ENCODE measurements at places on chromosomes 1 and 21.

- H3K4me3 ChIP-seq = no peak overlapping the region
- H3K4me1 ChIP-seq = no peaks in the 10 kb centered on the region
- H3K27me3 ChIP-seq = no peaks in the 10 kb centered on the region
- no peak for DNase-seq
- peaks cover 81% of the 10 kb centered on the region for H3K36me3 ChIP-seq
Measured at GRCh38 chr1:235758931-235759330, 107.8 kb downstream of the LYST start.

GRCh38 chr1:225815526-225816178 is 5.7 kb downstream of the EPHX1 start:
- no peaks in the 10 kb centered on the region for H3K27me3 ChIP-seq
- H3K4me3 ChIP-seq = no peak overlapping the region
- peaks cover 72% of the 10 kb centered on the region for H3K4me1 ChIP-seq
- no peak for DNase-seq
- no peaks in the 10 kb centered on the region for H3K36me3 ChIP-seq

DNA sequence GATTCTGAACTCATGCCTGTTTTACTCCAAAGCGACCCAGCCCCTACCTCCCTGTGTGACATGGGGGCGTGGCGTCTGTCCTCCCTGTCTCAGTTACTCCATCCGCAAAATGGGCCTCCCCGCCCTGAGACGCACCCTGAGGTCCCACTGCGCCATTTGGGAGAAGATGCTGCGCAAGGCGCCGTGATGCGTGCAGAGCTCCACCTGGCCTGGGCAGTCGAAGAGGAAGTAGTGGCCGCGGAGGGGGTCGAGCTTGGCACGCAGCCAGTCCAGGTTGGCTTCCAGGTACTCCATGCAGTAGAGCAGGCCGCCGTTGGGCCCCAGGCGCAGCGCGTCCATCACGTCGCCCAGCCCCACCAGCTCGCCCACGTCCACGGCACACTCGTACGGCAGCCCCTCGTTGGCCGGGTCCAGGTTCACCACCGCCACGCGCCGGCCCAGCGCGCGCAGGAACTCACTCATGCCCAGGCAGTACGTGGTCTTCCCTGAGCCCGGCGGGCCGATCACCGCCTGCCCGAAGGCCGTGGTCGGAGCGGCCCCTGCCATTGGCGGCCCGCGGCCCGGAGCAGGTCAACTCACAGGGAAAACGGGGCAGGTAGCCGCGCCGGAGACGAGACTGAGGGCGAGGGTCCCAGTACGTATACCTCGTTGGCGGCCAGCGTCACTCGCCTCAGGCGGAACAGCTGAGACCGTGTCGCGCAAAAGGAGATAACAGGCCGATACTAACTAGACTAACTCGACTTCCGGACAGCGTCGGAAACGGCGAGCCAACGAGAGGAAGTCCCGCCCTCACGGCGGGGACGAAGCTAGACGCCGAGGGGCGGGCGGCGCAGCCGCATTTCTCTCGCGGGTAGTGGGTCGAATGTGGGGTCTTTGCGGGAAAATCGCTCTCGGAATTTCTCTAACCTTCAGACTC is at the start of gene GPN2:
Gene GPN2 (minus strand): TSS at position 733 of the 916 bp plus-strand sequence. CDS start 187 bp downstream, at position 546.
- H3K36me3 ChIP-seq = peaks cover 62% of the 10 kb centered on the region
- H3K4me3 ChIP-seq = peak within 1 kb of the TSS; percentile 97
- peak; percentile 18 for DNase-seq
- peaks cover 9% of the 10 kb centered on the region for H3K4me1 ChIP-seq
- no peaks in the 10 kb centered on the region for H3K27me3 ChIP-seq
- H3K27ac ChIP-seq = peak within 1 kb of the TSS; percentile 96

DNA sequence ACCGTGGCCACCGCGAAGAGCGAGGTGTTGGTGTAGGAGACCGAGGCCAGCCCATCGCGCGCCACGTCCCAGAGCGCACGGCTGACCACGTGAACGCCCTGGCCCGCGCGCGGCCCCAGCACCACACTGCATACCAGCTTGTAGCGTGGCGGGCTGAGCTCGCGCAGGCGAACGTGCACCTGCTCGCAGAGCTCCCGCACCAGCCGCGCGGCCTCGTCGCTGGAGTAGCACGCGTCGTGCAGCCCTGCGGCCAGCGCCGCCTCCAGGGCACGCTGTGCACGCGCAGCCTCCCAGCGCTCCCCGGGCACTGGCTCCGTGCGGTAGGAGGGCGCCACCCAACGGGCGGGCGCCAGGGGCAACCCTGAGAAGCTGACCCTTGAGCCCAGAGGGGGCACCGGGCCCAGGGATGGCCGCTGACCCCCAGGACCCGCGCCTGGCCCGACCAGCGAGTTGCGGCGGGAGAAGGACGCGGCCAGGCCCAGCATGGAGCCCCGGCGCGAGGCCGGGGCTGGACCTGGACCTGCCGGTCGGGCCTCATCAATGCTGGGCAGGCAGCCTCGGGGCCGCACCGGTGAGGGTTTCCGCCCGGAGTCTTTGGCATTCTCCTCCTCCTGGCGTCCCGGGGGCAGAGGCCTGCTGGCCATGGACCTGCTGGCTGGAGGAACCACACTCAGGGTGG is 987 bp downstream of the DYNLT4 start:
- peak overlapping the region; percentile 24 for H3K4me3 ChIP-seq
- H3K27ac ChIP-seq = peak overlapping the region; percentile 99
- DNase-seq = peak; percentile 5
- peaks cover 34% of the 10 kb centered on the region for H3K36me3 ChIP-seq
- H3K4me1 ChIP-seq = peaks cover 55% of the 10 kb centered on the region
- no peaks in the 10 kb centered on the region for H3K27me3 ChIP-seq

GRCh38 chr1:32773018-32773763 is 44.0 kb downstream of the YARS1 start:
- H3K27me3 ChIP-seq = no peaks in the 10 kb centered on the region
- H3K36me3 ChIP-seq = peaks cover 43% of the 10 kb centered on the region
- H3K4me1 ChIP-seq = no peaks in the 10 kb centered on the region

GRCh38 chr1:48471691-48472576 is at the start of gene SPATA6:
SPATA6 (minus strand) TSS chr1:48472204; CDS start chr1:48472008, 196 bp downstream.
- no peaks in the 10 kb centered on the region for H3K36me3 ChIP-seq
- H3K4me3 ChIP-seq = peak within 1 kb of the TSS; percentile 82
- H3K27ac ChIP-seq = peak within 1 kb of the TSS; percentile 90
- DNase-seq = peak; percentile 98

- no peak overlapping the region for H3K27ac ChIP-seq
- H3K27me3 ChIP-seq = no peaks in the 10 kb centered on the region
- no peak for DNase-seq
- H3K36me3 ChIP-seq = no peaks in the 10 kb centered on the region
- H3K4me1 ChIP-seq = peaks cover 4% of the 10 kb centered on the region
- no peak overlapping the region for H3K4me3 ChIP-seq
Measured at GRCh38 chr21:16579538-16579937, 849.8 kb downstream of the USP25 start.

DNA sequence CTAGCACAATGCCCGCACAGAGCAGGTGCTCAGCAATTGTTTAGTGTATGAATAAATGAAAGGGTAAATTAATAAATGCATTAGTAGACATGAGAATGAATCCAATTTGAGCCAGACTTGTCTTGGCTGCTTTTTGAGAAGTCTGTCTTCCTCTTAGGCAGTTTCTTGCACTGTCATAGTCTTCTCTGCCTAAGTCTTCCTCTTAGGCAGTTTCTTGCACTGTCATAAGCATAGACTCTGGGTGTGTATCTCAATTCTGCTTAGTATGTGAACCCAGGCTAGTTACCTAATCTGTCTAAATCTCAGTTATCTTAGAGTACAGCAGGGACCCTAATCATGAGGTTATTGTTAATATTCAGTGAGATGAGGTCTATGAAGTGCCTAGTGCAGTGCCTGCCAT is 27.2 kb downstream of the NHLH2 start:
- H3K4me1 ChIP-seq = no peaks in the 10 kb centered on the region
- no peak for DNase-seq
- H3K36me3 ChIP-seq = no peaks in the 10 kb centered on the region
- H3K27me3 ChIP-seq = no peaks in the 10 kb centered on the region
- no peak overlapping the region for H3K4me3 ChIP-seq
- no peak overlapping the region for H3K27ac ChIP-seq

DNA sequence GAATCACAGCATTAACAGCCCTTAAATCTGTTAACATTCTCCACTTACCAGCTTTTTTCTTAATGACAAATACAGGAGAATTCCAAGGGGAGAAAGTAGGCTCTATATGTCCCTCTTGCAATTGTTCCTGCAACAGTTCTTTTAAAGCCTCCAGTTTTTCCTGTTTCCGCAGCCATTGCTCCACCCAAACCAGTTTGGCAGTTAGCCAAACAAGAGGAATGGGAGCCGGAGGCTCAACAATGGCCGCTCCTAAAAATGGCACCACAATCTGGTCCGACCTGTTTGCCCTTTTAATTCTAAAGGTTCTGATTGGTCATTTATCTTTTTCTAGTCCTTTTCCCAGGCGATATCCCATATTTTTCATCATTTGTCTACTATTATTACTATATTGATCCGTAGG is 14.0 kb upstream of the L1TD1 start:
- H3K36me3 ChIP-seq = no peaks in the 10 kb centered on the region
- no peaks in the 10 kb centered on the region for H3K27me3 ChIP-seq
- DNase-seq = no peak
- H3K4me3 ChIP-seq = no peak overlapping the region
- H3K27ac ChIP-seq = no peak overlapping the region

GRCh38 chr1:14850563-14850962 is 252.1 kb downstream of the KAZN start:
- no peaks in the 10 kb centered on the region for H3K27me3 ChIP-seq
- H3K36me3 ChIP-seq = no peaks in the 10 kb centered on the region
- no peak overlapping the region for H3K4me3 ChIP-seq

DNA sequence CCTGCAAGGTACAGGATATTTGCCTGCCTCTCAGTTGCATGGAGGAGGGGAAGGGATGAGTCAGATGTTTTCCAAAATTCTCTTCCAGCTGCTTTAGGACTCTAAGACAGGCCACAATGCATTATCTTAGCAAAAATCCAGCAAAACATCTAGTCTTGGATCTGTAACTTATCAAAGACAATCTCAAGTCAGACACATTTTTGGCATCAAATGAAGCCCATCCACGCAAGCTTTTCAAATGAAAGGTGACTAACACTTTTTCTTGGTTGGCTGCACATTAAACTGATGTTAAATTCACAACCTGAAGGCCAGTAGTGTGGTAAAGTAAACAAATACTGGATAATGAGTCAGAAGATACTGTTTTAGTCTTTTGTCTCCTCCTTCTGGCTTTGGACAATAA is 21.3 kb downstream of the FAM78B start:
- H3K36me3 ChIP-seq = no peaks in the 10 kb centered on the region
- H3K27me3 ChIP-seq = no peaks in the 10 kb centered on the region
- H3K4me3 ChIP-seq = no peak overlapping the region
- no peak overlapping the region for H3K27ac ChIP-seq

DNA sequence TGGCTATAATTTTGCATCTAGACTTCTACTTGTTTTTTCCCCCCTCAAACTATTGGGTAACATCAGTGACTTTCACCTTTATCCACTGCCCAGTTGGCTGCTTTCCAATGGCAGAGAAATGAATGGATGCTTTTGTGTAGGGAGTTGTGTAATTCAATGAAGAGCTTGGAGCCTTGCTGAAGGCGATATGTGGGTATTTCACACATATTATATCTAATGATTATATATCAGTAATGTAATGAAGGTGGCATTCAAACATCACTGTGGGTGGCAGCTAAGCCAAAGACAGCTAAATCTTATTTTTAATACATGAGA is 81.2 kb downstream of the TGFB2 start:
- H3K4me1 ChIP-seq = no peaks in the 10 kb centered on the region
- H3K27me3 ChIP-seq = no peaks in the 10 kb centered on the region
- H3K4me3 ChIP-seq = no peak overlapping the region
- H3K27ac ChIP-seq = no peak overlapping the region
- DNase-seq = no peak
- H3K36me3 ChIP-seq = no peaks in the 10 kb centered on the region

GRCh38 chr1:176904057-176904751 is 260.3 kb downstream of the ASTN1 start:
- H3K36me3 ChIP-seq = no peaks in the 10 kb centered on the region
- no peaks in the 10 kb centered on the region for H3K4me1 ChIP-seq
- no peak overlapping the region for H3K4me3 ChIP-seq
- no peaks in the 10 kb centered on the region for H3K27me3 ChIP-seq

GRCh38 chr21:44471996-44472395 is 16.7 kb downstream of the LRRC3 start:
- no peaks in the 10 kb centered on the region for H3K4me1 ChIP-seq
- no peaks in the 10 kb centered on the region for H3K36me3 ChIP-seq
- no peak overlapping the region for H3K4me3 ChIP-seq
- H3K27ac ChIP-seq = no peak overlapping the region
